ENCODE measurements at places on chromosomes 1 and 21.

DNA sequence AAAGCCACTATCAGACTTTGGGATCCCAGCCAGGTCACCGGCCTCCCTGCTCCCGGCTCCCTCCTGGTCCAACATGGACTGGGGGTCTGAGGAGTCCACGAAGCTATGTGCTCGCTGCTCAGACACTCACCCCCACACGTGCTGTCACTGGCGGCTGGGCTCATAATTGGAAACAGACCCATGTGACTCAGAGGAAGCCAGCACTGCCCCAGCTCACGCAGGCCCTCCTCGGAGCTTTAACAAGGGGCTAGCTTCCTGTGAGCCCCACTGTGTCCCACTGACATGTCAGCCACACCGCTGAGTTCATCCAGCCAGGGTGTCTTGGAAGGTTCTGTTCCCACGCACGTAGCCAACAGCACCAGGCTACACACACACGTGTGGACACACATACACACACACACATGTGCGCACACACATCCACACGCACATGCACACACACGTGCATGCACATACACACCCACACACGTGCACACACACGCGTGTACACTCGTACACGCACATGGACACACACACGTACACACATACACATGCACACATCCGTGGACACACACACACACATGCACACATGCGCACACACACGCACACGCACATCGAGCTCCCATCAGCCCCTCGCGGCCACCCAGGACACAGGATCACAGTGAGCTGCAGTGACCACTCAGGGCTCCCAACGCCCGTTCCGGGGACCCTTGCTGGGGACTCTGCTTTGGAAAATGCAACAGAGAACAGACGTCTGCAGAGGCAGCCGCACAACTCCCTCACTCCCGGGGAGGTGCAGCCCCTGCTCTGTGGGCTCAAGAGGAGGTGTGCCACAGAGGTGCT is 18.4 kb upstream of the COL6A2 start:
- no peak for DNase-seq

DNA sequence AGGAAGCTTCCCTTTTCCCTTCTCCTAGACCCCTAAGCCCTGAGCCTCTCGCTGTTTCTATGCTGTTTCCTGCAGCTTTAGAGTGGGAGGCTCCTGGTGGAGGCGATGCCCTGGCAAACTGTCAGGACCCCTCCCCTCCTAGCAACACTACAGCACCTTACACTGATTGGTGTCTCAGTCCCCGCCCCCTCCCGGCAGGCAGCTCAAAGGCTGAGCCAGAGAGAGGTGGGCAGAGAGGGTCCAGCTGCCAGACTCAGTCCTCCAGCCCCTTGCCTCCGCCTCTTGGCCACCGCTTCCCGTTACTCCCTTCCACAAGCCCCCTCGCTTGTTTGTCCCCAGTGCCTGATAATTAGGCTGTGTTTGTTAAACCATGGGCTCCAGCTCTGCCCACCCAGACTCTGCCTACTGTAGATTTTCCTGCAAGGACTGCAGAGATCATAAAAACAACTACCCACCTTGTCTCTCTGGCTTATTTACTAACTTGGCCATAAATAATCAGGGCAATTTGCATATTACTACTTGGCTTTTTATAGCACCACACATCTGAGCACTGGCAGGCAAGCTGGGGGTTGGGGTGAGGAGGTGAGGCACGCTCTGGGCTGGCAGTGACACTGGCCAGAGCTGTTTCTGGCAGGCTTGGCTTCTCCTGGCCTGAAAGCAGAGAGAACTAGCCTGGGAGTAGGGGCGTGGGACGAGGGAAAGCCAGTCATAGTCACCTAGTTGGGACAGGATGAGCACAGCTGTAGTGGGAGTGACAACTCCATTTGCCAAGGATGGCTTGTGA is 107.5 kb downstream of the CSMD2 start:
- no peak for DNase-seq

DNA sequence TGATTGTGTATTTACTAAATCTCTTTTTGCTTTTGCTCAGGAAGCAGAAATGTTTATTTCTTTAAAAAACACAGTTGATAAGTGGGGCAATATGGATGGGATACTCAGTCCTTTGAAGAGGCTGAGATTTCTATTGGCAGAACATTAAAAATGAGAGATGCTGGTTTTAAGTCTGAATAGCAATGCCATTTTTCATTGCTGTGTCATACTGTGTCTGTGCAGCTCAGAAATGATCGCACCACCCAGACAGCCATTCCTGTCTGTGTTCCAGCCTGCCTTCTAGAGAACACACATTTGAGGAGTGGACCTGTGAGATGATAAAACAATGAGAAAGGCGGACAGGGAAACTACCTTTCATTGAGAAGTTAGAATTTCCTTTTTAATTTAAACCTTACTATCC is 231.2 kb upstream of the USP24 start:
- no peak for DNase-seq

- no peak for DNase-seq
These were observed 102.7 kb upstream of the IVNS1ABP start for GRCh38 chr1:185419718-185420117.

DNA sequence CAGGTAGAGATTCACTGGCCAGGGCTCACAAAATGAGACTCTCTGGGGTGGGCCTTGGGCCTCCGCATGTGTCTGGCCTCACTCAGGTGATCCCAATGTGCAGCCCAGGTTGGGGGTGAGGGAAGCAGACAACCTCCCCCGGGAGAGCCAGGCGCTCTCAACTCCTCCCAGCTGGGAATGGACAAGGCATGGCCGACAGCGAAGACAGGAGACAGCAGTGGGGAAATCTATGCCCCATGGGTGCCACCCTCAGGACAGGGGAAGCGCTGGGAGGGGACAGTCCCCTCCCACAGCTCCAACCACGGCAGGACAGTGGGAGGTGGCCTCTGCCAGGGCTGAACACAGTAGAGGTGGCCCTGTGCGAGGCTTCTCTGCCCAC is 47.7 kb downstream of the PRDM15 start:
- DNase-seq, result no peak

DNA sequence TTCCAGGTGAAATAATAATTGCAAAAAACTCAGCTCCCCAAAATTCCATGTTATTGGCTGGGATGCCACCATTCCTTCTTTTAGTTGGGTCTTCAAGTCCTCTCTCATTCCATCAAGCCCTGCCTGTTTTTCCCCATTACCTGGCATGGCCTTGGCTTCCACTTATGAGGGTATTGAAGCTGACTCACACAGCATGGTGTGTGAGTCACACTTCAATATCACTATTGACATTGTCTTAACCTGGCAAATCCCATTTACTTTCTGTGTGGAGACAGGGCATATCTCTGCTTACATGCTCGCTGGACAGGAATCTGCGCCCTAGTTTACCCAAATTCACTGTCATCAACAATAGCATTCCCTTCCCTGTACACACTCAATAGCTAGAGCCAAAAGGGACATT is 1806.8 kb downstream of the BRINP3 start:
- no peak for DNase-seq

DNA sequence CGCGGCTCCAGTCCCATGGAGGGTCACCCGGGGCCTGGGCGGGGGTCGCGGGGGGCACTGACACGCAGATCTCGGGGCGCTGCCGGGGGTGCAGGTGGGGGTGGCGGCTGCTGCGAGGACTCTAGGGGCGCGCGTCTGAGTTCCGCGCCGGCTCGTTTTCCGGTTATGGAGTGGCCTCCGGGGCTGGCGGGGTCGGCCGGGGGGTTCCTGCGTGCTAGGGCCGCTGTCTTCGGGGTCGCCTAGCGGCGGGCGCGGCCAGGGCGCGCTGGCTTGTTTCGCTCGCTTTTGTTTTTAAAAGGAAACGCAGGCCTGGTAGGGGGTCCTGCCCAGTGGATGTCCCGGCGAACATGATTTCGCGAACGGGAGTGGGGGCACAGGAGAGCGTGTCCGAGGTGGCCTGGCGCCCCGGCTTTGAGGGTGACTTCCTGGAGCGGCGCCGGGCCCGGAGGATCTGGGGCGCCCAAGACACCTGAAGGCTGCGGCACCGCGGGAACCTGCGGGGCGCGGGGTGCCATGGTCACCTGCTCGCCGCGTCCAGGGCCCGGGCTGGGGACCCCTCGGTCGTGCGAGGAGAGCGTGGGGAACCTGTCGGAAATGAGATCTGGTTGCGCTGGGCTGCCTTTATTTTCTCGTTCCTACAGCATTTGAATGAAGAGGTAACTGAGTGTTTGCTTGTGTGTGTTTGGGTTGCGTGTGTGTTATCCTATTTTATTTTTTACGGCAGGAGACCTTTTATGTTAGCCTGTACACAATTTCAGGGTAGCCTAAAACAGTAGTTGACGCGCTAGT is 618 bp downstream of the ETS2 start:
- DNase-seq, result no peak

DNA sequence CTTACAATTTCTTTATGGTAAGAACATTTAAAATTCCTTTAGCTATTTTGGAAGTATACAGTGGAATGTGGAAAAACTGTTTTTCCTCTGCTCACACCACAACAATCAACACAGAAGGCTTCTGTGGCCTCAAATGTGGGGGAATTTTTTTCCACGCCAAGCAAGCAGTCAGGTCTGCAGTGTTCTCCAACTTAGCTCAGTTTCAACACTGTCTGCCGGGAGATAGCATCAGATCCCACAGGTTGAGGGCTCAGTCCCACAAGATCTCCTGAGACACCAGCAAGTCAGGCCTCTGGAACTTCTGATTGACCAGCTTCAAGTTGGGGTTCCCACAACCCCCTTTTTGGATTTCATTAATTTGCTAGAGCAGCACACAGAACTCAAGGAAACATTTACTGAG is 50.3 kb downstream of the PTBP2 start:
- no peak for DNase-seq

DNA sequence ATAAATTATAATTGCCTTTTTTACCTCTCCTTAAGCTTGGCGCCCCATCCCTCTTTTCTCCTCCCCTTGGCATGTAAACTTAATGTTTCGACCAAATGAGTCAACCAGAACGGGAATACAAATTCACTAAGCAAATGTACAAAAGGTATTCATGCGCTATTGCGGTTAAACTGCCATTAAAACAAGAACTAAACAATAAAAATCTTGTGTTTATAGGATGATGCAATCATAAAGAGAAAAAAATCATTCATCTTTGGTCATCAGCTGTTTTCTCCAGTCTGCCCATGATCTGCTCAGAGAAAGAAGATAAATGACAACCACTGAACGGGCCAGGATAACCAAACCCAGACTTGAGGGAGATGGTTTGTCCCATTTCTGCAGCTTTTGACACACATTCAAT is 534.2 kb upstream of the PLXNA2 start:
- no peak for DNase-seq

DNA sequence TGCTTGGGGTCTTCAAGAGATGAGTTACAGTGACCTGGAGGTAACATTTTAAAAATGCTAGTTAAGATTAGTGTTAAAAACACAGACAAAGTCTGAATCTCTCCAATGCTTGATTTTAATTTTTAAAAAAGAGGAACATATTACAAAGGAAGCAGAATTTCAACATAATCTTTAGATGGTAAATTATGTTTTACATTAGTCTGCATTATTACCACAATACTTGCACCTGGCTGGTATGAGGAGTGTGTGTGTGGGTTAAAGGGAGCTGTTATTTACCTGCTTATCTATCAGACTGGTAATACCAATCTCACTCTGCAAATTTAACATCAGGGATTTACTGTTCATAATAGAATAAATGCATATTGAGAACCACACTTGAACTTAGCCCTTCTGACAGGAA is 10.3 kb upstream of the KCNJ15 start:
- DNase-seq, result no peak

DNA sequence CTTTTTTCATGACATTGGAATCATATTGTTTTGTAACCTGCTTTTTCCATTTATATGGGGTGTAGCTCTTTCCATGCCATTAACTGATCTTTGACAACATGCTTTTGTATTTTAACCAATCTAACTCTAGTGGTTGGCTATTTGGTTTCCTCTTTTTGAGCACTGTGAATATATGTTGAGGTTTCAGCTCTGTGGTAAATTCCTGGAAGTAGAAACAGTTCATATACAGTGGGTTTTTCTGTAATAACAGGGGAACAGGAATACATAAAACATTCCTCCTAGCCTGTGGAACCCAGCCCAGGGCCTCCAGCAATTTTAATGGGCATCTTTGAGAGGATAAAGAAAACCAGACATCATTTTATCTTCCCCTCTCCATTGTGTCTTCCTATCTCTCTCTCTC is 17.4 kb downstream of the AZIN2 start:
- DNase-seq, result no peak

DNA sequence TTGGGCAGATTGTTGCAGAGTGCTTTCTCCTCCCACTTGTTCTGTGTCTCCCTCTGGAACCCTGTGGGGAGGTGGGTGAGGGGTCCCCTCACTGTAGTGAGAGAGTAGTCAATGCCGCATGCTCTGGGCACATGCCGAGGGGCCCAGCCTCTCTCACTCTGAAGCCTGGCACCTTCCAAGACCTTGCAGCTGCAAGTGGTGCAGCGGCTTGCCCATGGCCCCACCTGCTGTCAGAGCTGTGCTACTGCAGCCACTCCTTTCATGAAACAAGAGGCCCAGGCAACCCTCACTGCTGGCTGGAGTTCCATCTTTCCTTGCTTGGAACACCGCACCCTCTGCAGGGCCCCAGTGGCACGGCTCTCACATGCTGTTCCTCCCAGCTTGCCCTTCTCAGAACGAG is 58.4 kb upstream of the COL6A1 start:
- peak; percentile 12 for DNase-seq

DNA sequence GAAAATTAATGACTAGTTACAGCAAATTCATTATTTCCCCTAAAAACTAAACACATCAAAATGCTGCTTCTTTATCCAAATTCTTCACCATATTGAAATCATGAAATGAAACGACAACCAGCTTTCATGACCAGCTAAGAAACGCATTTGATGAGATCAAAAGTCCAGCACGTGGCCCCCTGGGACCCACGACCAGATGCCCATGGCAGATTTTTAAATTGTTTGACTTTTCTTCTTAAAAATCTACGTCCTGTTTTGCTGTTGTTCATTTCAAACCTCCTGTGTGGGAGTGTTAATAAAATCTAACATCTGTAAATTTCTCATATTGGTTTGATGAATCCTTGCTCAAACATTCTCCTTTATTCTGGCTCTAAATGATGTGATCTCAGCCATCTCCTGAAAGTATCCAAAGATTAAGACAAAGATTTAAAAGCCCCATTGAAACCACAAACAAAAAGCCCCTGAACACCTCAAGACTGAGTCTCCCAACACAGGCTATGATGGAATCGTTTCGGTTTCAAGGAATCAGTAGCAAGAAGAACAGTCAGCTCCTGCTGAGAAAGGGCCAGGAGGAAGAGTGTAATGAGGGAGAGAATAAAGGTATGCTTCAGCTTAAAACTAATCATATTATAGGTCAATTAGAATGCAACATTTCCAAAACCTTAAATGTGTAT is 523.6 kb downstream of the SMYD3 start:
- DNase-seq, result no peak

DNA sequence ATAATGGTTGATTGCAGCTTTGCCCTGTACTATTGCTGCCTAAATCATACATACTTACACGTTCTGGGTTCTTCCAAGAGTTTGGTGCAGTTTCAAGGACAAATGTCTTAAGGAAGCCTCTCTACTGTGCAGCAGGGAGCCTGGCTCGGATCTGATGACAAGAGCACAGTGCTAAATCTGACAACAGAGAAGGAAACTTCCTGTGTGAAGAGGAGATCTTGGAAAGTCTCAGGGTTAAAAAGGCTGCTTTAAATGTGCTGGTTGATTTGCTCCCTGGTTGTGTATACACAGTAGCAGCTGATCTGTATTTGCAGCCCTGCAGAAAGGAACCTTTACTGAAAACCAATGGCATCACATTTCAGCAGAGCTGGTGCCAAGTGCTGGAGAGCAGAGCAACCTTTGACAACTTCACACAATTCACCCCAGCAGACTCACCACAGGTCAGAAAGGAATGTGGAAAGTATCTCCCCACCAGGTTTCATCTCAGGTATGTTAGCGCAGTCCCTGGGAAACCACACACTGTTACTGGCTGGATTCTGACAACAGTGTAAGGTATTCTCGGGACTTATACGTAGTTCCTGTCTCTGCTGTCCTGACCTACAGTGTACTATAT is 355.0 kb upstream of the ESRRG start:
- no peak for DNase-seq
